ENCODE measurements at places on chromosomes 3 and 15.

GRCh38 chr3:187946981-187947380, 201.7 kb upstream of the BCL6 start:
- DNase-seq: no peak

- no peak for DNase-seq
These were observed 621.4 kb upstream of the ALCAM start for GRCh38 chr3:104745313-104745712.

DNA sequence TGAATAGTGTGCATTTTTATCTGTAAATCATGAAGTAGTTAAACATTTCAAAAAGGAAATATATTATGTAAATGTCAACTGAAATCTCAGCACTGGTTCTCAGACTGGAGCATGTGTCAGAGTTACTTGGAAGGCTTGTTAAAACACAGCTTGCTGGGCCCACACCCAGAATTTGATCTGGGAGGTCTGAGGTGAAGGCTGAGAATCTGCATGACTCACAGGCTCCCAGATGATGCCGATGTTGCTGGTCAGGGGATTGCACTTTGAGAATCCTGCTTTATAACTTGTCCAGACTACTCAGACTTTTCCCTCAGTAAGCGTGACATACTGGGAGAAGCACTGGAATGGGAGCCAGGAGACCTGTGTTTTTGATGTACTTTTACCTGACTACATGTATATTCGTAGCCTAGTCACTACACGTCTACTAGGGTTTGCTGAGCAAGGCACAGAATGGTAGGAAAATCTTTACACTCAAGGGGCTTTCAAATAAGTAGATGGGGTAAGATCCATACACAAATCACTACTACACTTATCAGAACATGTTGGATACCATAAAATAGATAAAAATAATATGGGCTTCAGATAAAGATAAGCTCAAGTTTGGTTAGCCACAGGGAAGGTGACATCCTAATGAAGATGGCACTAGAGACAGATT, 77.1 kb upstream of the MEX3B start:
- DNase-seq: peak; percentile 96

- DNase-seq: no peak
These were observed 20.4 kb downstream of the CCDC191 start for GRCh38 chr3:114035896-114036295.

DNA sequence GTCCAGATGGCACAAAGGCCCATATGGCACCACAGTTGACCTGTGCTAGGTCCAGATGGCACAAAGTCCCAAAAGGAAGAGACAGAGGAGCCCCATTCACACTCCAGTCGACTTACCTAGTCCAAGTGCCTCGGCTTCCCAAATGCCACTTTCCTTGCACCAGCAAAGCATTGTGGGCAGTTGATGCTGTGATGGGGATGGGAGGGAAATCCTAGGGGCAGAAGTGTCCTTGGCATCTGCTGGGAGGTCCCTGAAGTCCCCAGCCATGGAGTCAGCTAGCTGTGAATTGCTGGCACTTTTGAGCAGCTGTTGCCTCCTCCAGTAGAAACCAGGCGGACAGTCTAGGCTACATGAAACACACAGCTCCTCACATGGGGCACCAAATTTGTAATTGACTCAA, 60.3 kb upstream of the SIAH2 start:
- DNase-seq: no peak

- DNase-seq: no peak
These were observed 791.1 kb upstream of the ALCAM start for GRCh38 chr3:104575634-104576033.

DNA sequence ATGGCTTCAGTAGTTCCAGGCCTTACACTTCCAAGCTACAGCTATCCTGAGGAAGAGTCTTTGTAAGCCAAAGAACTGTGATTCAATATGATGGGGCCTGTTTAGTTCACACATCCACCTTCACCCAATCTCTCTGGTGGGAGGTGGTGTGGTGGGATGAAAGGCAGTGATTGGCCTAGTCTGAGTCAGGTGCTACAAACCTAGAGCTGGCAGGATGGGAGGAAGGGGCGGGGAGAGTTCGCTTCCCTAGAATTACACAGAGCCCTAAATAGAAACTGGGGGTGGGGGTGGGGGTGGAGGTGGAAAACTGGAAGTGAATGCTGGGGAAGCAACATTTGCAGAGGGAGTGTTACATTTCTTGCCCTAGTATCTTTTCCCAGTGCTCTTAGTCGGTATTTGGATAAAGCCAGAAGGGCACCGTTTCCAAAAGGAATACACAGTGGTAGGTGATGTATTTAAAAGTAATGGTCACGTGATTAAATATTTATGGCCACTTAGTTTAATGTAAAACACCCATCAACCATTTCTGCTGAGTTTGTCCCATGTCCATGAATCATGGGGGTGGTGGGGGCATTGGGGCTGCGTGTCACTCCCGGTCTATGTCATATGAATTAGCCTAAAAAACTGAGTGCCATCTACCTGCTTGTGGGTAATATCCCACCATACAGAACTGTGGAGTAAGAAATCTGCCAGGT, 247.6 kb upstream of the PROK2 start:
- DNase-seq: no peak

- DNase-seq: peak; percentile 93
These were observed 76.8 kb downstream of the BDH1 start for GRCh38 chr3:197478746-197479668.

DNA sequence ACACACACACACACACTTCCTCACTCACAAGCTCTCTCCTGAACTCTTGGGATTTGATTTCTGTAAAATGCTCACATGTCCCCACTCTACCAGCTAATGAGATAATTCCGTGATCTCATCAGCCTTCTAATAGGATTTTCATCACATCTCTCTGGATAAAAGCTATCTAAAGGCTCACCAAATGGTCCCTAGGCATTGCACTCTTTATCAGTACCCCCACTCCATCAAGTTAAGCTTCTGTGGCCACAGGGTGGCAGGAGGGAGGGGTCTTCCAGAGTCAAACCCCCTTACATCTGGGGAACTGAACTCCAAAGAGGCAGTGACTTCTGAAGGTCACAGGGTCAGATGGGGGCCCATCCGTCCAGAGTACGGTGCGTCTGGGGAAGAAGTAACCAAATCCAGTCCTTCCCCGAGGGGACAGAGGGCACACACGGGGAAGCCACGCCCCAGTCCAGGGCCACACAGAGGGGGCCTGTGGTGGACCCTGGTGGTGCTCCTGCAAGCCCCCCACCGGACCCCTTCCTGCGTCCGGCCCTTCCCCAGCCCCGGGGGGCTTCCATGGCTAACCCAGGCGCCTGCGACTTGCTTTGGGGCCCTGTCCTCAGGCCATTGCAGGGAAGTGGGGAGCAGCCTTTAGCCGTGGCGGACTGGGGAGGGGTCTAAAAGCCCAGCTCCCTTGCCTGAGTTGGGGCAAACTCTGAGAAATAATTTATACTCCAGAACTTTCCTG, 25.5 kb downstream of the CPN2 start:
- no peak for DNase-seq

GRCh38 chr3:43637702-43638101, 15.9 kb upstream of the ANO10 start:
- no peak for DNase-seq

GRCh38 chr3:147945968-147946519, 536.9 kb downstream of the ZIC1 start:
- peak; percentile 86 for DNase-seq

DNA sequence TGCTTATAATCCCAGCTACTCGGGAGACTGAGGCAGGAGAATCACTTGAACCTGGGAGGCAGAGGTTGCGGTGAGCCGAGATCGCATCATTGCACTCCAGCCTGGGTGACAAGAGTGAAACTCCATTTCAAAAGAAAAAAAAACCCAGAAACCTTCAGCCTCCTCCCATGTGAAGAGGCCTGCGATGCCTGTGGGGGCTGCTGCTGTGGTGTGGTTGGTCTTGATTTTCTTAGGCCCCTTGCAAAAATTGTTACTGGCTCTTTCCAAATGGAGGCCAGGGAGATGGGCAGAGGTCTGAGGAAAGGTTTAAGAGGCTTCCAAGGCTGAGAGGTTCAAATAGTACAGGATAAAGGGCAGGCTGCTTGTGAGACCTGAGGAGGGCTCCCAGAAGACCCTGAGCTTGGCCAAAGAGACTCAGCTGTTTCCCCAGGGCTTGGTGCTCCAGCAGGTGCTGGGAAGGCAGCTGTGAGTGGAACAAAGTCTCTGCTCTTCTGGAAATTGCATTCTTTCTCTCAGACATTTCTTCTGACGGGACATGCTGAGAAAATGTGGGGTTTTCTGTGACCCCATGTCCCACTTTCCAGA, 18.4 kb downstream of the GCSAM start:
- no peak for DNase-seq

GRCh38 chr15:74396445-74397238, 29.2 kb upstream of the CYP11A1 start:
- peak; percentile 81 for DNase-seq

- DNase-seq: no peak
These were observed 123.1 kb downstream of the CHCHD6 start for GRCh38 chr3:126827121-126827520.

DNA sequence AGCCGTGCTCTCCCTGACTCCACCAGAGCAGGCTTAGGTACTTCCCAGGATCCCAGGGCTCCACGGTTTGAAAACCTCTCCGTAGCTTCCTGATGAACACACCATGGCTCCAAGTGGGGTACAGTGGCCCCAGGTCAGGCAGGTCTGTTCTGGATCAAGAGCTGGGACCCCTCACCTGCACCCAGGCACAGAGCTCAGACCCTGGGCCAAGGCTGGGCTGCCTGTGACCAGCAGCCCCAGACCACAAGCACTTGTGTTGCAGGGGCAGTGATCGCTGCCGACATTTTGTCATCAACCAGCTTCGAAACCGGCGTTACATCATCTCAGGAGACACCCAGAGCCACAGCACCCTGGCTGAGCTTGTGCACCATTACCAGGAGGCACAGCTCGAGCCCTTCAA, 5.3 kb downstream of the SH2D7 start:
- no peak for DNase-seq

- no peak for DNase-seq
These were observed 376.3 kb downstream of the LSAMP start for GRCh38 chr3:116069024-116069423.

- no peak for DNase-seq
These were observed at the start of gene PSTPIP1 for GRCh38 chr15:76994971-76995945. PSTPIP1 (plus strand) TSS chr15:76995126; CDS start chr15:76995574, 448 bp downstream.

GRCh38 chr3:174636451-174636850, 222.7 kb upstream of the NAALADL2 start:
- no peak for DNase-seq

GRCh38 chr3:59609657-59610348, 560.0 kb upstream of the CFAP20DC start:
- no peak for DNase-seq

DNA sequence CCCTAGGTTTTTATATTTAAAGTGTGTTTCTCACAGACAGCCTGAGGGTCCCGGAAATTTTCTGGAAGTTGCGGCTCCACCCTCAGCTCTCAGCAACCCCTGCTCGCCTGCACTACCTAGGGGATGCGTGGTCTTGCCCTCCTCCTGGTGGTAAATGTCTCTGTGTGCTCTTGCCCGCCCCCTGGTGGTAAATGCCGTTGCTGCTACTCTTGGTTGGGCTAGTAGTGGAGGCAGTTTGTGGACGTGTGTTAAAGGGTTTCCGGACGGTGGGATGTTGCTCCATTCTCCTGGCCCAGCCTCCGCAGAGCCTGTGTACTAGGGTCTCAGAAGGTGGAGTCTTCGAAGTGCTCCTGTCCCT, 27.4 kb downstream of the STOML1 start:
- DNase-seq: peak; percentile 80

GRCh38 chr15:30038667-30039523, 43.9 kb upstream of the GOLGA8J start:
- peak; percentile 46 for DNase-seq

- DNase-seq: no peak
These were observed 103.8 kb downstream of the RBMS3 start for GRCh38 chr3:29384640-29385039.

DNA sequence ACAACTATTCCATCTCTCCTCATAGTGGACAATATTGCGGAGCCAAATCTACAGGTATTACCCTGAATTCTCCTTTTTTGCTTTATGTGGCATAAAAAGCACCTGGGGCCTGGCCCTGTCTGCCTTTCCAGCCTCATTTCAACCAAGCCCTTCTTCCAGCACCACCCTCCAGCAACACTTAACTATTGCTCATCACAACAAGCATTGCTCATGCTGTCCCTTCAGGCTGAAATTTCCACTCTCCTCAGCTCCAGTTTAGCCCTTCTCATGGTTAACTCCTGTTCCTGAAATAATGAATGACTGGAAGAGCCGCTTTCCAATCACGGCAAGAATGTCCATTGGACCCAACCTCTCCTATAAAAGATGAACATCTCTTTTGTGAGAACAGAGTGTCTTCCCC, 107.4 kb downstream of the P2RY1 start:
- DNase-seq: no peak

GRCh38 chr3:38519000-38519399, 22.9 kb downstream of the EXOG start:
- DNase-seq: peak; percentile 47

DNA sequence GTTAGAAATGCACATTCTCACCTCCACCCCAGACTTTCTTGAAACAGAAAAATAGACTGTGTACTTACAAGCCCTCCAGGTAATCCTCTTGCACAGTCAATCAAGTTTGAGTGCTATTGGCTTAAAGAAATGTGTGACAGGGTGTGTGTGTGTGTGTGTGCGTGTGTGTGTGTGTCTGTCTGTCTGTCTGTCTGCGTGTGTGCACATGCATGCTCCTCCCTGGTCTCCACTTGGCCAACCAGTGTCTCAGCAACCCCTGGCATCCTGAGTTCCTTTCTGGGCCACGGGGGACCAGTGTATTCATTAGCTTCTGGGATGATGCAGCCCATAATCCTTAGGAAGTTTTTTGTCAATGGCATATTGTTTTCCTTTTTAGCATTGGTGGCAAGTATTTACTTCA, 128.8 kb upstream of the IL12A start:
- DNase-seq: no peak

DNA sequence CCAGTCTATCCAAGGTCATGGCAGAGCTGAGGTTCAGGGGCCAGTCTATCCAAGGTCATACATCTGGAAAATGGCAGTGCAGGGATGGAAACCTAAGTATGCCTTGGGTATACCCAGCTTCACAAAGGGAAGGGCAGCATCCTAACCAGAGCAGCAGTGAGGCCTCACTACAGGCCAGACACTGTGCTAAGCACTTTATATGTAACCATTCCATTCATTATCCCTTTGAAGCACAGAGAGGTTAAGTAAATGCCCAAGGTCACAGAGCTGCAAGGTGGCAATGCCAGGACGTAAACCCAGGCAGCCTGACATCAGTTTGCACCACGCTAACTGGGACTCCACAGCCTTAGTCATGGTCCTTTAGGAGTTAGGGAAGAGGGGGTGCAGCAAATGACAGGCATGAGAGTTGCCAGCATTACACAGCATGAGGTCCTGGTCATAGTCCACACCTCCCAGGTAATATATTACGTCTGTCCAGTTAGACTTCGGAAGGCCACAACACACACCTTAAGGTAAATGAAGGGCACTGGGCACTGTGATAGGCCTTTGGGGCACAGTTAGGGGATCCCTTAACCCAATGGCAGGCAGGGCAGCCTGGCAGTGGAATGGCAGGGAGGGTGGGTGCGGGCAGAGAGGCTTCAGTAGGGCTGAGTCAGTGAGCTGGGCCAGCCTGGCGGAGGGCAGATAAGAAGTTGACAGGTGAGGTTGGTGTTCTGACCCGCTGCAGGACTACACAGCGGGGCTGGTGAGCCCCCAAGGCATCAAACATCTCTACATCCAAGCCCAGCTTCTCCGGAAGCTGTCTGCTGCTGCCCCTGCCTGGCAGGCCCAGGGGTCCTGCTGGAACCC, 21.1 kb upstream of the CORO2B start:
- no peak for DNase-seq

GRCh38 chr3:136840252-136840651, 21.3 kb downstream of the SLC35G2 start:
- peak; percentile 86 for DNase-seq

Measured in A172 (cell line).